Esophagus muscularis mucosa (tissue), 4 donors: ENCODE measurements at places on chromosomes 4 and X.

DNA sequence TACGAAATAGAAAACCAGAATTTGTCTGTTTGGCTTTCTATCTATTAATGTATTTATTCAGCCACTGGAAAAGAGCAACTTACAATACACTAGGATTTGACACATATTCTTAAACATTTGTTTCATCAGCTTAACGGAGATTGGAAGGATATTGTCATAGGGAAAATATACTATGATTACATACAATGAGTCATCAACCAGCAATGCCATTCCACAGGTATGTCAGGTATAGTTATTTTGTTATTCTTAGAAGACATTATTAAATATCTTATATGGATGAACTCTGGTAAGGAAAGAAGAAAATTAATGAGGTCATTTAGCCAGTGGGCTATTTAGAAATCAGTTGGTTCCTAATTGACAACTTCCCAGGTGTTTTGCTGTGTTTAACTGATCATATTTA lies 926.6 kb downstream of the STIM2 start:
- DNase-seq, result no peak

DNA sequence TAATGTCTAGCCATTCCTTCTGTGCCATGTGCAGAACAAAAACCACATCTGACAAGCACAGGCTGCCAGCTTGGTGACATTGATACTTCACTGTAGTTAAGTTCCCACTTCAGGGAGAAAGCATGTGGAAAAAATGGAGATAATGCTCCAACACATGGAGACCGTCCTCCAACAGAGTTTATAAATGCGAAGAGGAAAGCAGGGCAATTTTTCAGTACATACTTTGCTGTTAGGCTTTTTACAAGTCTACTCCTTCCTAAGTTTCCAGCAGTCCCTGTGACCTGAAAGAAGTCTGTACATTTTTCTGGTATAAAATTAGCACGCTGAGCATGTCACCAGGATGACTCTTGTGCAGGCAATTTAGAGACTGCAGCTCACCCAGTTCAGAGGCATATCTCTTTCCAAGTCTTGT lies 766.9 kb upstream of the IGFBP7 start:
- no peak for DNase-seq

GRCh38 chrX:148804579-148805355 lies 304.4 kb downstream of the AFF2 start:
- DNase-seq, result no peak

DNA sequence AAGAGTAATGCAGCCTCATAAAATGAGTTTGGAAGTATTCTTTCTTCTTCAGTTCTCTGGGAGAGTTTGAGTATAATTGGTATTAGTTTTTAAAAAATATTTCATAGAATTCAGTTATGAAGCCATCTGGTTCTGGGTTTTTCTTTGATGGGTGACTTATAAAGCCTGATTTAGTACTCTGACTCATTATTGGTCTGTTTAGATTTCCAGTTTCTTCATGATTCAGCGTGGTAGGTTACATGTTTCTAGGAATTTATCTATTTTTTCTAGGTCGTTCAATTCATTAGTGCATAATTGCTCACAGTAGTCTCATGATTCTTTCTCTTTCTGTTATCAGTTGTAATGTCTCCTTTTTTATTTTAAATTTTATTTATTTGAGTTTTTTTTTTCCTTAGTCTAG lies 111.2 kb downstream of the CEP44 start:
- DNase-seq, result no peak

DNA sequence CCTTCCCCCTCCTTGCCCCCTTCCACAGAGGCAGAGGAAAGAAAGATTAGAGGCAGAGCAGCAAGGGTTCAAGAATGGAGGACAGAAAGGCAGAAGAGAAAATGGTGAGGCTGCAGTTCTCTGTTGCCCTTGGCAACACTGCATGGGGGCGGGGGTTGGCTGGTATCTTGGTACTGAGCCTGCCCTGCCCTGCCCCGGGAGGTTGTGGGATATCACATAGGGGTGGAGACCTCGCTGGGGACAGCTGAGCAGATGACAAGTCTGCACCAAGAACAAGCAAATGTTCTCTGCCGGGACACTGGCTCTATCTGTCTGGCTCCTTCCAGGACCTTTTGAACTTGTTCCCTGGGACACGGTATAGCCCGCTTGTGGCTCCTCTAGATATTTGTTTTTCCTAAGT lies 39.8 kb downstream of the NHS start:
- no peak for DNase-seq

- no peak for DNase-seq
Measured at GRCh38 chrX:132565273-132565672, 76.4 kb upstream of the MBNL3 start.

DNA sequence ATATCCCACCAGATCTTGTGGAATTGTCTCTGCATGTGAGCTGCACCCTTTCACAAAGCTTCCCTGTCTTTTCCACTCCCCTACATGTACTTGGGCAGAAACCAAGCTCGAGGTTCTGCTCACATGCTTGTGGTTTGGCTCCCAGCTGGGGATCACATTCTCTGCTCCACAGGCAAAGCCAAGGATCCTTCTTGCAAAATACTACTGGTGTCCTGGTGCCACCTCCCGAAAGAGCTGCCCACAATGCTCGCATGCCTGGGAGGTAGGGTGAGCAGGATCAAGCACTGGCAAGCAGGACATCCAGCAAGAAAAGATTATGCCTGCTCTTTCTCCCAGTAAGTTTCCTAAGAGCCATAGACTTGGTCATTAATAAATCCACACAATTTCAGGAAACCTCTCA lies 45.1 kb upstream of the PPARGC1A start:
- no peak for DNase-seq

GRCh38 chrX:54695231-54695630 lies 102.8 kb downstream of the ITIH6 start:
- DNase-seq, result no peak

GRCh38 chr4:67725981-67726380 lies 25.0 kb upstream of the UBA6 start:
- DNase-seq, result no peak

- no peak for DNase-seq
Measured at GRCh38 chr4:67593741-67594175, 35.2 kb downstream of the STAP1 start.
